ENCODE measurements at places on chromosomes 16 and 17.
A peak's percentile ranks its signal among the peaks of the same experiment; 100 is the strongest.

DNA sequence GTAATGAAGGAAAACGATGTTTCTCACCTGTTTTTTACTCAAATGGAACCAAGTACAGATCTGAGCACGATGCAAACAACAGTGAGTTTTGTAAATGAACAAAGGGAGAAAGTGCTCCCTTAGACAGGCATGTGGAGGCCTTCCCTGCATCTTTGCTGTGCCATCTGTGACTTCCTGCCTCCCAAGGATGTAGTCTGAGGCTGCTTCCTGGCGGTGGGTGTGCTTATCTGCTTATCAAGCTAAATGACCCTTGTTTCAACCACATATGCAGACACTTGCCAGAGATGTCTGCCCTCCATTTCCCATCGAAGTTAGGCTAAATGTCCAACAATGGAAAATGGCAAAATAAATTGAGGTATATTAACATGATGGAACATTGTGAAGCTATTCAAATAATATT is 34.6 kb downstream of the RGS9 start:
- DNase-seq: no peak

DNA sequence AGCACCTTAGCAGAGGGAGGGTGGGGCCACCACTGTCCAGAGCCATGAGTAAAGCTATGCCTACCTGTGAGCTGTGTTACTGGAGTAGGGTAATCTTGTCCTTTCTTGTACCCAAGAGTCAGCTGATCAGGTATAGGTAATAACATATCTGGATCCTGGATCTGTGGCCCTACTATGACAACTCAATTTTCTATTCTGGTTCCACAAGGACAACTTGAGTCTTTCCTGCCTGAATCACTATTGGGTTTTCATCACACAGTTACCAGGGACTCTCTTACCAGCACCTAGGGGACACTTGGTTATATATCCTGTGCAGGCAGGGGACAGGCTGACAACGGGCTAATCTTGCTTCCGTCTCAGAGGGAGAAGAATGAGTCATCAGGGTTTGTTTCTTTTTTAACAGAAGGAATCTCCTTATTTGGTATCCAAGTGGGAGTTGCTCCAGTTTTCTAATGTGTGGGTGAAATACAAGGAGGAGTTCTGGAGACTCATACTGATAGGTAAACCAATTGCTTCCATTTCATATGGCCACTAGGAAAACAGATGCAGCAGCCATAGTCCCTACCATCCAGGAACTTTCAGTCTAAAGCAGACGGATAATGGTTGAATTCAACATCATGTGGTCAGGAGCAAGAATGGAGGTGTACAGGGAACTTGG is 6.8 kb downstream of the ZNF267 start:
- DNase-seq: peak; percentile 46

GRCh38 chr16:5024632-5025031 is 9.1 kb downstream of the NAGPA start:
- DNase-seq: no peak

GRCh38 chr16:79097166-79097565 is 503.4 kb downstream of the MAF start:
- no peak for DNase-seq

- DNase-seq: no peak
These were observed 14.9 kb upstream of the ADGRG1 start for GRCh38 chr16:57613514-57613913.

- no peak for DNase-seq
These were observed 80.0 kb downstream of the USP32 start for GRCh38 chr17:60311936-60312335.

DNA sequence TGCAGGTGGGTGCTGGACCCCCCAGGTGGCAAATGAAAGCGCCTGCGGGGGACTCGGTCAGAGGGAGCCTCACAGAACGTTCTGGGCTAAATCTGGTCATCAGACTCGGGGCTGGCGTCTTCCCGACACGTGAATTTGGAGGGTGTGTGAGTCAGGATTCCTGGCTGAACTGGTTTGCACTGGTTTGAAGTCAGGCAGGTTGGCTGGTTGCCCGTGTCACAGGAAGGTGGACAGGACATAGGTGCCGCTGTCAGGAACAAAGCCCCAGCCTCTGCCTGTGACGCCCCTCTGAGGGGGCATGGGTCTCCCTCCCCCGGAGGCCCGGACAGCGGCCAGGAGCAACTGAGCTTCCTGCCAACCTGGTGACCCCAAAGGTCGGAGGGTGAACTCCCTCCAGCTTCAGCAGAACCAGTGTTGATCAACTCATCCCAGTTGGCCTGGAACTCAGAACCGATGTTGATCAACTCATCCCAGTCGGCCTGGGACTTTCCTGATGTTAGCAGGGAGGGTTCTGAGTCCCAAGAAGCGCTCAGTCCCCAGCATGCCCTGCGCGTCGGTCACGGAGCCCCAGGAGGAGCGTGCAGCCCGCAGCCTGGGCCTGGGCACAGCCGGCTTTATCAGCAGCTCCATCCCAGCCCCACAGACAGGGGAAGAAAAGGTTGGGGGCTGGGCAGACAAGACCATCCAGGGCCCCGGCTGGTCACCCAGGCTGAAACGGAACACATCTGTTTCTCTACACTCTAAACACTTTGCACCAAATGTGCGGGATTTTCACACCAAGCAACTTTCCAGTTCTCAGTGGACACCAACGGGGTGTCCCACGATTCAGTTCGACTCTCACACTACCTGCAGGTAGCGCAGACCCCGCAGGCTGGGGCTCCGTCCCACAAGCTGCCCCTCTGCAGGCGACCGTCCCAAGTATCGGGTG is 14.4 kb upstream of the METRNL start:
- DNase-seq: no peak

DNA sequence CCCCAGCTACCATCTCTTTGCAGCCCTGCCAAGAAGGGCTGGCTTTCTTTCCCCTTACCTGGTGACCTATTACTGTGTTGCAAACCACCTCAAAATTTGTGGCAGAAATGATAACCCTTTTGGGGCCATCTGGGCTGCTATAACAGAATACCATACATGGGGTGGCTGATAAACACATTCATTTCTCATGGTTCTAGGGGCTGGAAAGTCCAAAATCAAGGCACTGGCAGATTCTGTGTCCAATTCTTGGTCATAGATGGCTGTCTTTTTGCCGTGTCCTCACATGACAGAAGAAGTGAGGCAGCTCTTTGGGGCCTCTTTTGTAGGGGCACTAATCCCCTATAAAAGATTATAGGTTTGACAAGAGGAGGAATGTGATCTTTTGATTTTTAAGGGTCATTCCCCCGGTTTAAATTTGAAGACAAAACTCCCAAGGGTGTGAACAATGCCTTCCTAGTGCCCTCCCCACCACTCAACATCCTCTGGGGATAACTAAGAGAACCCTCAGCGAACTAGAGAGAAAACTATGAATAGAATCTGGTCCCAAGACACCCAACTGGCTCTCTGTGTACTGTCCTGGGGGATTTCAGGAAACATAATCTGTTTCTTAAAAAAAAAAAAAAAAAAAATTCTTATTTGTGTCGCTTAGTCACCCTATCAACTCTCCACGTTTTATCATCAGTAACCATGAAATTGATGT is 1.7 kb upstream of the METTL22 start:
- no peak for DNase-seq

All from pulmonary artery endothelial cell (primary cell).